RWPE2 (cell line): ENCODE measurements at places on chromosomes 5 and 9.

- DNase-seq, result no peak
Observed at GRCh38 chr5:150637245-150638052, 3.0 kb upstream of the SYNPO start.

GRCh38 chr9:1294641-1295258, 244.6 kb downstream of the DMRT2 start:
- DNase-seq, result no peak

DNA sequence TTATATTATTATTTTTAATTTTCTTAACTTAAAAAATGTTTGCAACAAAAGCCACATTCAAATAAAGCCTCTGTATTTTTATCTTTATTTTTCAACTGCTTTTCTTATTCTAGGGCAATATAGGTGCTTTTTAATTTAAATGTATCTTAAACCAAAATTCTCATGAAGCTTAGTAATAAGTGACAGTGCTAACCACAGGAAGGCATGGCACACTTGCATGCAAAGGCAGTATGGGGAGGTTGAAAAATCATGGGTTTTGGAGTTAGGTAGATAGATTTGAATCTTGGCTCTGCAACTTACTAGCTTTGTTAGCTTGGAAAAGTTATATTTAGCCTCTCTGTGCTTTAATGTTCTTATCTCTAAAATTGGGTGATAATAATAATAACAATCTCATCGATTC, 458.0 kb downstream of the DMAC1 start:
- DNase-seq, result no peak

DNA sequence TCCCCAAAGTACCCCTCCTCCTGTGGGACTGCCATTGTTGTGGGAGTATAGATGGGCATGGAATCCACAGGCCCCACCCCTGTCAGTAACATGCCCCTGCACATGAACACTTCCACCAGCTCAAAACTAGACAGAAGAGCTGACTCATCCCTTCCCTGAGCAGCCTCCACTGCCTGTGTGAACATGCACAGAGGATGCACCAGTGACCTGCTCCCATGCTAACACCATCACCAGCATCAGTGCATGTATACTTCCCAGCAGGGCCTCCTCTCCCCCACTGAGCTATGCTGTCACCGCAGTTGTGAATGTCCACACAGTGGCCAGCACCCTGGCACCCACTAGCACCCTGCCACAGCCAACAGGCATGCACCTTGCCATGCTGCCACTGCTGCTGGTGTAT, 939.8 kb downstream of the EFNA5 start:
- DNase-seq, result peak; percentile 57

DNA sequence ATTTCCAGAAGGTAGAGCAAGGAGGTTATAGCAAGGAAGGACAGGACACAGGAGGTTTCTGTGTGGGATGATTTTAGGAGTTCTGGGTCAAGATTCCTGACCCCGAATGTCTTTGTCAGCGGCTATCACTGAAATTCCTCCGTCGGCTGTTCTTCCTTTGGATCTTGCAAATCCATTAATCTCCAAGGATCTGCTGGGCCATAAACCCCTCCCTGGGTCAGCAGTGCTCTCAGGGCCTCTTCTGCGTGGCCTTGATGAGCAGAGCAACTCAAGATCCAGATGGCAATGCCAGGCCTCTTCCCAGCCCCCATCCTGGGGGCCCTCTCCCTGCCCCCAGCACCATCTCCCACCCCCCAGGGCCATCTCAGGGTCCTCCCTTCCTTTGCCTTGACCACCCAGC, 16.3 kb upstream of the COL27A1 start:
- DNase-seq, result no peak

- DNase-seq, result no peak
Observed at GRCh38 chr9:91253488-91253887, 108.2 kb downstream of the AUH start.

GRCh38 chr5:33363537-33363936, 77.2 kb upstream of the TARS1 start:
- no peak for DNase-seq

- no peak for DNase-seq
Observed at GRCh38 chr5:6711409-6712141, 1.7 kb upstream of the TENT4A start.

GRCh38 chr9:122015170-122015821, 77.8 kb downstream of the TTLL11 start:
- no peak for DNase-seq

DNA sequence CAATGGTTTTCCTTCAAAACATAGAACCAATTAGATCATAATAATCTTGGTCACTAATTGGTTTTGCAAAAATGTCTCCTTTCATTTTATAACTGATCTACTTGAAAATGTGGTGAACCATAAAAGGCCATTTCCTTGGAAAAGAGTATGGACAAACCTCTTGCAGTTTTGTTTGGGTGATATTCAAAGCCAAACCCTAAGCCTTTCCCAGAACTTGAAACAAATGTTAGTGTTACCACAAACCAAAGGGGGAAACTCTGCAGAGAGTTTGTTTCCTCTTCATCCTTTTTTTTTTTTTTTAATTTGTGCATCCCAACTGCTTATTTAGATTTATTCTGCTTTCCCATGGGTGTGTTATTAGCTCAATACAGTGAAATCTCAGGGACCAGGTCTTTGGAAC, 204.4 kb upstream of the ADAMTSL1 start:
- no peak for DNase-seq

DNA sequence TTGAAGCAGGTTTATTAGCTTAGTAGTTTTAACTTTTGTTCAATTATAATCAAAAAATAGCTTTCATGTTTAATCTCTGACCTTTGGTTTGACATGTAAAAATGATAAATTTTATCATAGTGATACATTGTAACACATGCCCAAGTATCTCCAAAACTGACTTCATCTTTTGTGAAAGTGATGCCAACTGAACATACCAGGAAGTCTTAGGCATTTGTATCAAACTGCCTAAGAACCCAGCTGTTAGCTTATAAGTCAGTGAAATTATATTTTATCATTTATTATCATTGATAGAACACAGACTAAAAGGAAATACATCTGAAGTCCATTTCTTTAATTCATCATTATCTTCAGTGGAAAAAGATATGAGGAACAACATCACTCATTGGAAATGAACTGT, 39.1 kb downstream of the NIPBL start:
- no peak for DNase-seq

GRCh38 chr5:179819296-179820126, 1.2 kb upstream of the SQSTM1 start:
- DNase-seq, result peak; percentile 87

- no peak for DNase-seq
Observed at GRCh38 chr5:141954194-141954593, 3.8 kb downstream of the PCDH12 start.

GRCh38 chr5:176797456-176798050, 12.8 kb upstream of the UNC5A start:
- DNase-seq, result no peak

DNA sequence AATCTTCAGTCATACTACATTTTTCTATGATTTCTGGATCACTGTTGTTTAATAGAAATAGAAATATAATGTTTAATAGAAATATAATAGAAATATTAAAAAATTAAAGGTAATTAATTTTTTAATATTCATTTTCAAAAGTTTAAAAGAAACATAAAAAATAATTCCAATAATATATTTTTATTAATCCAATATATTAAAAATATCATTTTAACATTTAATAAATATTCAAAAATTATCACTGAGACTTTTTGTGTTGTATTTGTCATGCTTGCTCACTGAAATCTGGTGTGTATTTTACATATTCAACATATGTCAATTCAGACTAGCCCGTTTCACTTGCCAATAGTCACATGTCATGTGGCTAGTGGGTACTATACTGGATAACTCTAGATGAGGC, 80.6 kb upstream of the SLCO6A1 start:
- DNase-seq, result no peak

DNA sequence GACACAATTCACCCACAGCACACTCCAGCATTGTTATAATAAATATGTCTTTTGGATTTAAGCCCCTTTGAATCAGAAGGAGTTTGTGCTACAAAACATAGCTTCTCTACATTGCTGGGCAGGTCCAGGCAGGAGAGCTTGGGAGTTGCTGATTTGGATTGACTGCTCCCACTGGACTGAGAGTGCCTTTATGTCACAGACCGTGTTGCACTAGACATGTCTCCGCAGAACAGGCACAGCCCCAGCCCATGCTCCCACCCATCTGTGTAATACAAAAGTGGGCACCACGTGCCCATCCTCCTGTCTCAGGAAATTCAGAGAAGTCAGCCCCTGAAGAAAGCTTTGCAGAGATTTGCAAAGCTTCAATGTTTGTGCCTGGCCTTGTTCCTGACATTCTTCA, 117.1 kb downstream of the MED10 start:
- DNase-seq, result peak; percentile 81

DNA sequence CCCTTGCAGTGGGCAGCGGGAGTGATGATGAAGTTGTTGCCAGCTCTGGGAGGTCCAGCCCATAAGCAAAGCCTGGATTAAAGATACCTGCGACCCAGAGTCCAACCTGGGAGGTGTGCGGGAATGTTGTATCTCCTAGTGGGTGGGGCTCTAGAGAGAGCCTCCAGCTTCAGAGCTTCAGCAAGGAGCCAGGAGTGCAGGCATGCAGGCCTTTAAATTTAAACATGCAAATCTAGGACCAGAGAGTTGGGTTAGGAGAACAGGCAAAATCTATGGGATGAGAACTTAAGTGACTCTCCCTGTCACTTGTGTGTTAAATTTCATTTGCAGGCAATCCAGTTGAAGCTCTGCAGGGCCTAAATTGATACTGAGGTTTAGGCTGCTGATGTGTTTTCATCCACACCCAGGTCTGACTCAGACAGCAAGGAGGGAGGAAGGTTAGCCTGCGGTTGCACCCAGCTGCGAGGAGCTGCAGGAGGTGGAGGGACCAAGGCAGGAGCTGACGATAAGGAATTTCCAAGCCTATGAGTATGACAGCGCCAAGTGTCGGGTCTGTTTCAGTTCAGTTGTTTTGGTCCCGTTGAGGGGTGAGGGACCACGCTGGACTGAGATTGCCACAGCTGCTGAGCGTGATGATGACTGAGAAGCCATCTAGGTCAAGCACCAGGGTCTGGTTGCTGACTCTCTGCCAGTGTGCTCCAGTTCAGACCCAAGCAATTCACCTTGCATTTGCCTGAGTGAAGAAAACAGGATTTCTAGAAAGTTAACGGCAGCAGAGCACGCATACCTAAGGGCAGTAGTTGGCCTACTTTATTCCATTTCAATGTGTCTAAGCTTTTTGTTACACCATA, 243.0 kb downstream of the ICE1 start:
- no peak for DNase-seq

GRCh38 chr5:56202483-56202882, 30.6 kb downstream of the ANKRD55 start:
- DNase-seq, result no peak

GRCh38 chr5:100828071-100828897, 74.8 kb downstream of the ST8SIA4 start:
- no peak for DNase-seq

- DNase-seq, result no peak
Observed at GRCh38 chr9:135994501-135995192, 33.5 kb upstream of the UBAC1 start.

DNA sequence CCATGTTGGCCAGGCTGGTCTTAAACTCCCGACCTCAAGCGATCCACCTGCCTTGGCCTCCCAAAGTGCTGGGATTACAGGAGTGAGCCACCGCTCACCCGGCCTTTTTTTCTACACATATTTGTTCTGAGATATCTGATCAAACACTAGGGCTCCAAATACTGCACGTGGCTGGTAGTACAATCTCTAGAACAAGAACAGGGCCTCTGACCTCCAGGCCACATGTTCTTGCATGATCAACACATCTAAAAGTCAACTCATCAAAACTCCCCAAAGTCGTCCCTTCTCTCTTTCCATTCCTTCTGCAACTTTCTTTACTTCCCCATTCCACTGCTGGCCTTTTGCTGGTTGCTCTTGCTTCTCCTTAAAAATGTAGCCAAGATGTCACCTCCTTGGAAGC, 113.3 kb upstream of the LHFPL2 start:
- DNase-seq, result no peak

- no peak for DNase-seq
Observed at GRCh38 chr9:13863112-13863511, 450.8 kb downstream of the NFIB start.

DNA sequence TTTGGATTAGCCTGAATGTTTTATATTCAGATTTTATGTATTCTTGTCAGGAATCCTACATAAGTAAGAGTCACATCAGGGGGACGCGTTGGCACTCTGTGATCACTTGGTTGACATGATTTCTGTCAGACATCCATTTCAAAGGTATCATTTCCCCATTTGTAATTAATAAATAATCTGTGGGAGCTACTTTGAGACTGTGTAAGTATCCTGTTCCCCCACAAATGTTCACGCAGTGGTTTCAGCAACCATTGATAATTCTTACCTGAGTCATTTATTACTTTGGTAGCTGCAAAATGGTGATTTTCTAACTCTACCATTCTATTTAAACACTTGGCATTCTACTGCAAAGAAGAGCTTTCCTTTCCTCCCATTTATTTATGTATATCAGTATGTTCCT, 56.9 kb upstream of the TBC1D2 start:
- DNase-seq, result no peak

GRCh38 chr5:134125039-134126015, 10.8 kb downstream of the TCF7 start:
- DNase-seq, result no peak

DNA sequence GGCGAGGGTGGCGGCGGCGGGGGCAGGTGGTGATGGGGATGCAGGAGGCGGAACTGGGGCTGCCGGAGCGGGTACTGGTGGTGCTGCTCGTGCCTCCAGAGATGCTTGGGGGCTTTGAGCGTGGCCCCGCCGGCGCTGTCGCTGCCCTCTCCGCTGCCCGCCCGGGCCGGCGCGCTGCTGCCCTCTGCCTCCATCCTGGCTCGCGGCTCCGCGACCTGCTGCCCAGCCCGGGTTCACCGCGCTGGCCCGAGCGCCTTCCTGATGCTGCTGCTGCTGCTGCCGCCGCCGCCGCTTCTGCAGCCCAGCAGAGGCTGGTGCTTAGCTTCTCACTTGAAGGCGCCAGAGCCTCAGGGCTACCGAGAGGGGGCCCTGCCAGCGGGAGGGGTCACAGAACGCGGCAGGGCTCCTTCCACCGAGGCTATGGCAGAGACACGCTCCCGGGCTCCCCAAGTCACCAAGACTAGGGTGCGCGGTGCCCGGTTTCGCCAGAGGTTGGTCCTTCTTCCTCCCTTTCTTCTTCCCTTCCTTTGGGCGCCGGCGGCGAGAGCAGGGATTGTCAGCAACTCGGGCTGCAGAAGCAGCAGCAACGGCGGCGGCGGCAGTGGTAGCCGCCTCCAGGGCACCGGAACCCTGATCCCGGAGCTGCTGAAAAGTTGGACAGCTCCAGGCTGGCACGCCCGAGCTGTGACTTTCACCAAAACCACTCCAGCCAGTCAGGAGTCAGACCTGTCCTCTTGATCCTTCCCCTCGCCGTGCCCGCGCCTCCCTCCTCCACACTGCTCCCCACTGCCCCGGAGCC, at the start of gene PDE4D:
Gene PDE4D (minus strand): TSS at position 298 of the 799 bp plus-strand sequence.
- peak; percentile 75 for DNase-seq

DNA sequence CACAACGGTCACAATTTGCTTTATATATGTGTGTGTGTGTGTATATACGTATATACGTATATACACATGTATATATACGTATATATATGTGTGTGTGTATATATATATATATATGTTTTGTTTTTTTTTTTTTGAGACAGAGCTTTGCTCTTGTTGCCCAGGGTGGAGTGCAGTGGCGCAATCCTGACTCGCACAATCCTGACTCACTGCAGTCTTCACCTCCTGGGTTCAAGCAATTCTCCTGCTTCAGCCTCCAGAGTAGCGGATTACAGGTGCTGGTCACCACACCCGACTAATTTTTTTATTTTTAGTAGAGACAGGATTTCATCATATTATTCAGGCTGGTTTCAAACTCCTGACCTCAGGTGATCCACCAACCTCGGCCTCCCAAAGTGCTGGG, 3.1 kb downstream of the RNF38 start:
- DNase-seq, result no peak

- DNase-seq, result no peak
Observed at GRCh38 chr5:13629218-13629617, 315.3 kb downstream of the DNAH5 start.

- DNase-seq, result no peak
Observed at GRCh38 chr5:147852365-147852764, 20.9 kb upstream of the SPINK1 start.
